Neural progenitor cell (in vitro differentiated cells): ENCODE measurements at places on chromosomes 7 and 10.

- DNase-seq: peak; percentile 72
Observed at GRCh38 chr7:145848691-145849090, 267.9 kb upstream of the CNTNAP2 start.

- DNase-seq: no peak
Observed at GRCh38 chr7:98621573-98622482, 4.7 kb downstream of the NPTX2 start.

GRCh38 chr7:130926001-130926691, 192.1 kb upstream of the KLF14 start:
- DNase-seq: no peak

GRCh38 chr7:133484086-133484485, 231.2 kb downstream of the EXOC4 start:
- no peak for DNase-seq

DNA sequence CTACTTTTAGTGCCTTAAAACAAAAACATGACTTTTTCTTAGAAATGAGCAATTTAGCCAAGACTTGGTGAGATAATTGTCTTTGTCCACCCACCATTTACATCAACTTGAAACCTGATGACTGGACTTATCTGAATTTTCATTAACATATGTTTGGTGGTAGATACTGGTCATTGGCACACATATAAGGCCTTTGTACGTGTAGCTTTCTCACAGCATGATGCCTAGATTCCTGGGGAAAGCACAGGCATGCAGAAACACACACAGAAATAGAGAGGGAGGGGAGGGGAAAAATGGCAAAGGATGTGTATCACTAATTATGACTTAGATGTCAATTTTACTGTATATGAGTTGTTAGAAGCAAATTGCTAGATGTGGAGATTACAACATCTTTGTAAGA, 488.4 kb downstream of the NXPH1 start:
- no peak for DNase-seq

GRCh38 chr7:110885474-110885873, 205.5 kb upstream of the LRRN3 start:
- DNase-seq: no peak

DNA sequence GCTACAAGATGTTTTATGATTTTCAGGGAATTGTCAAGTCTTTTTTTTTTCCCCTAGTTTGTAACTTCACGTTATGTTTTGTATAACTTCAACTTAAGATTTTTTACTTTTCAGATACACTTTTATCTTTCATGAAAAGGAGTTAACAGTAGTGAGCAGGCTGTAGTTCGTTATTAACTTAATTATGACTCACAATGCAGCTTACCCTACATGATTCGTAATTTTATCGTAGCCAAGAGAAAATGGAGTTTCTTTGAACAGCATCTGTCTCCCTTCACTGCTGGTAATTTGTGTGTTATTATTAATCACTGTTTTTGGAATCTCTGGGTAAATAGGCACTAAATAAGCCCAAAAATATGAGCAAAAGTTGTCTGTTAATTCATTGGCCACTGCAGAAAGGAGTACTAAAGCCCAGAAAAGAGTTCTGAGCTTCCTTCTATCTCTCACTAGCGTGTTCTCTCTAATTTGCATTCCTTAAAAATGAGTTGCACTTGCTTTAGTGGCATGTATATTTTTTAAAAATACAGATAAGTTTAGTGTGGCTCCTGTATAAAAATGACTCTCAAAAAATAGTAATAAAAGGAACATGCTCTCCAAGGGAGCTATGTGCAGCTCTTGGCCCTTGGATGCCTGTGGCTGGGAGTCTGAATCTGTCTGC, 36.1 kb downstream of the RALA start:
- no peak for DNase-seq

DNA sequence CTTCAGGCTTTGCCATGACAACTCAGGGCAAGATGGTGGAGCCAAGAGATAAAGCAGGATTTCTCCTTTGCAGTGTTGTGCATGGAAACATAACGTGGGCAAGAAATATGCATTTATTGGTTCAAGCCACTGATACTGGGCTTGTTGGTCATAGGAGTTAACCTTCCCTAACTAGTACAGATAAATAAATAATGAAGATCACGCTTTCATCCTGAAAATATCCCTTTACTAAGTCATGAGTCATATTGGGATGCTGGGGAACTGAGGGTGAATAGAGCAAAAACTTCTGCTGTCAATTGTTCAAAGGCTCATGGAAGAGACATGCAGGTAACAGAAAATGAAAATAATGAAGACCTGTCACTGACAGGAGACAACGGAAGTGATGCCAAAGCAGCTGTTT, 55.5 kb downstream of the TES start:
- no peak for DNase-seq

DNA sequence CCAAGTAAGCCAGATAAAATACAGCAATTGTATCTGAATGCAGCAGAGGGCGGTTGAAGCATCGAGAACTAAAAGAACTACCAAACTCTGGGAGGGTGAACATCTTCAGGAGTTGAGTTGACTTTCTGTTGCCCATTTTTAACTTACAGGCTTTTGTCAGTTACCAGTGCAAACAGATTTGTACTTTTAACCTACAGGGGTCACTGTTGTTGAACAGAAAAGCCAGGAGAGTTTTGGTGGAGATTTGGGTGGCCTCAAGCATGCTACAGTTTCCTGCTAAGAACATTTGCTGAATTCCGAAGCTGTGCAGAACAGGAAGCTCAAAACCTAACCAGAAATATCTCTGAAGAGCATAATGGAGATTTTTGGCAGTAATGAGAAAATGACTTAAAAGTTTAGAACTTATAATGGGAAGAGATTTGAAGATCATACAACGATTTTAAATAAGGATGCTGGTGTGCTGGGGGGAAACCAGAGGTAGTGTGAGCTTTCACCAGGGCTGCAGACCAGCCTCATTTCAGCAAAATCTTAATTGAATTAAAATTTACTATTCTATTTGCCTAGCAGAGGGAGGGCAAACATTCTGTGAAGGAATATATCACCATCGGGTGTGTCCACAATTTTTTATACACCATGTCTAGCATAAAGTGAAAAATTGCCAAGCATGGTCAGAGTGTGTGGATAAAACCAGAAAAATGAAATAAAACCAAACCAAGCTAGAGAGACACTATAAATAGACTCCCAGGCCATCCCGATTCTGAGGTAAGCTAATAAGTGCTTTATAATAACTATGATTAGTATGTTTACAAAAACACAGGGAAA, 208.6 kb upstream of the CCDC6 start:
- peak; percentile 74 for DNase-seq

GRCh38 chr7:46600340-46600739, 679.3 kb upstream of the IGFBP3 start:
- no peak for DNase-seq

DNA sequence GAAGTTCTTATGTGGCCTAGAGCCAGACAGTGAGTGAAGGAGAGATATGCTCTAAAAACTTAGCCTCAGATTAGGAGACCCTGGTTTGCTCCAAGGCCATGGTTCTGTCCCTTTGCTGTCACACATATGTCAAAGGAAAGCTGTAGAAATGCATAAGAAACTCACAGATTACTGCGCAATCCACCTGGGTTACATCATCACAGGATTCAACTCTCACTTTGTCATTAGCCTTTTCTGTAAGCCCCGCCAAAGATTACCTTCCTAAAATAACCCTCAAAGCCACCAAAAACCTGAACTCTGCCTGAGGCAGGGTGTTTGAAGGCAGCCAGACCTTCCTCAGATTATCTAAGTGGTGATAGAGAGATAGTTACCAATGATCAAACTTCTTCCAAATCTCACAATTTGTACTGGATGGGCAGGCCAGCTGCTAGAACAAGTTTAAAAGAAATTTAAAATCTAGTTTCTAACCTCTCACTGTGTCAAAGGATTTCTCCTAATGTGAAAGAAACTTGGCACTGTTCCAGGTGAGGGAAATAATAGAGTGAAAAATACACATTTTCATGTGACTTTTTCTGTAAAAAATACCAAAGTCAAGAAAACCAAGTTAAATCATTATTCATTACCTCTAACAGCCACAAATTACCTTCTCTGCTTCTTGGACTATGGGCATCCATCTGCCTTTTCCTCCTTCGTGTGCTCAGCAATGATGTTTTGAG, 567.2 kb downstream of the SUGCT start:
- DNase-seq: no peak

DNA sequence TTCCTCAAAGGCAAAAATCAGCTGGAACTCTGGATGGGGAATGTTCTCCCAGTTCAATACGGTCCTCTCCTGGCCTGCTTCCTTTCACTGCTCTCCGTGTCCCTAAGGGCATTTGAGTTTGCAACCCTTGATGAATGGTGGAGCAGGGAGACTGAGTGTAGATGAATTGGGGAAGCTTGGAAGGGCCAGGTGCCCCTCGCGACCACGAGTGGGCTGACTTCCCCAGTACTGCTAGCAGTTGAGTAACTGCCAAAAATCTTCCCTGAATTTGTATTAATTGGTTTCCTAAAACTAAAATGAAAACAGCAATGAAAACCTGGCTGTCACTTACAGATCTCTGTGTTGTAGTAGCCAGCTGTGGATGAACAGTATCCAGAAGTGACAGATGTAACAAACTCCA, 13.6 kb downstream of the IRF5 start:
- DNase-seq: no peak

- no peak for DNase-seq
Observed at GRCh38 chr10:116756277-116756676, 13.9 kb upstream of the HSPA12A start.

GRCh38 chr10:110772454-110773025, 99.2 kb upstream of the PDCD4 start:
- no peak for DNase-seq

DNA sequence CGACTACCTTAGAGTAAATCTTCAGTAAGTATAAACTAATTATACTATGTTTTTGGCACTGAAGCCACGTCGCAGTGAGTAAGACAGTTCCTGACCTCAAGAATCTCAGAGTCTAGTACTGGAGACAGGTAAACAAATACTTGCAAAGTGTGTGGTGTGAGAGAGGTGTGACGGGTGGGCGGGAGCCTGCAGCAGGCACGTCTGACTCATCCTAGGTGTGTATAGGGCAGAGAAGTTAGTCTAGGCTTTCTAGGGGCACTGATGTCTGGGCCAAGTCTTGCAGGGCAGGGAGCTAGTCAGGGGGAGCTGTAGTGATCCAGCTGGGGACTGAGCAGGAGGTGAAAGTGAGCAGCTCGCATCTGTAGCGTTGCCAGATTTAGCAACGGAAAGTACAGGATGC, 35.9 kb upstream of the SFTPD start:
- DNase-seq: no peak

GRCh38 chr10:1085258-1085657, 29.1 kb downstream of the WDR37 start:
- no peak for DNase-seq

GRCh38 chr10:24894309-24894708, 58.1 kb downstream of the PRTFDC1 start:
- no peak for DNase-seq

GRCh38 chr7:107167483-107168232, 1.1 kb upstream of the HBP1 start:
- DNase-seq: peak; percentile 74

DNA sequence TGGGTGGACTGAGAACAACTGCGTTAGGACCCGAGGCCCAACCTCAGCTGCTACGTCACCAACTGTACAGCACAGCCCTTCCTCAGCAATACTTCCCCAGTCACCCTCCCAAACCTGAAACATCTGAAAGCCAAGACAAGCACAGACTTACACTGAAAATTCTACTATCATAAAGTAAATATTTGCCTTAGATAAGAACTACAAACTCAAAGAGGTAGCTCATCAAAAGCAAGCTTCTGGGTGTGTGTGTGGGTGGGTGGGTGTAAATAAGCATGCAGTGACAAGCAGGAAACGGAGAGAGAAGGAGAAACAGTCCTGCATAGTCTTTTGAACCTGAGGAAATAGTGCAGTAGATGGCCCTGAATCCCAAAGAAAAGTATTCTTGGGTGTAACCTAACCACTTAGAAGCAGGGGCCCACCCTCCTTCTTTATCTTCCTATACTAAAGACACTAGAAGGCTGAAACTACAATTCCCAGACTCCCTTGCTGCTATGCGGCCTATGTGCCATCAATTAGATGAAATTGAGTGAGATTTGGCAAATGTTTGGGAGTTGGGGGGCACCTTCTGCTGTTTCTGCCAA, 18.7 kb downstream of the SLC25A13 start:
- no peak for DNase-seq

- no peak for DNase-seq
Observed at GRCh38 chr7:127946111-127946510, 85.1 kb downstream of the LRRC4 start.

DNA sequence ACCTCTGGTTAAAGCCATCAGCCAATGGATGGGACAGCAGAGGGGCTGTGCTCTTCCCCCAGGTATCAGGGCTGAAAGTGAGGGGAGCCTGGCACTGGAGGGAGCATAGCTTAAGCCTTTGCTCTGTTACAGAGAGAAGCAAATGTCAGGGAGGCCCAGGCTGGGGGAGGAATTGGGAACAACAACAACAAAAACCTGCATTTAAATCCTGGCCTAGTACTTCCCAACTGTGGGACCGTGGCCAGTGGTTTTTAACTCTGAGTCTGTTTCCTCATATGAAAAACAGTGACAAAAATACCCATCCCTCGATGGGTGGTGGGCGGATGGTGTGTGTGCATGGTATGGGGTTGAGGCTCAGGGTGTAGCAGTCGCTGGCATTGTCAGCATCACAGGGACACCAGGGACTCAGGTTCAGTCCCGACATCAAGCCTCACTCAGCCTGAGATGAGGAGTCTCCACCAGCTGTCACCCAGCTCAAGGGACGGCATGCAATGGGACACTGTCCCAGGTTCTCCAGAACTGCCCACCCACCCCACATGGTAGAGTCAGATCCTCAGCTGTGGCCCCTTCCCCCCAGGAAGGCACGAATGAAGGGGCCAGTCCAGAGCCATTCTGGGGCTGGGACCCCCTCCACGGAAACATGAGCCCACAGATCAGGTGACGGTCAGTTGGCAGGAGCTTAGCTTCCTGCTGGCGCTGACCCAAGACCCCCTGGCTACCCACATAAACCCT, 74.5 kb downstream of the AFAP1L2 start:
- no peak for DNase-seq

DNA sequence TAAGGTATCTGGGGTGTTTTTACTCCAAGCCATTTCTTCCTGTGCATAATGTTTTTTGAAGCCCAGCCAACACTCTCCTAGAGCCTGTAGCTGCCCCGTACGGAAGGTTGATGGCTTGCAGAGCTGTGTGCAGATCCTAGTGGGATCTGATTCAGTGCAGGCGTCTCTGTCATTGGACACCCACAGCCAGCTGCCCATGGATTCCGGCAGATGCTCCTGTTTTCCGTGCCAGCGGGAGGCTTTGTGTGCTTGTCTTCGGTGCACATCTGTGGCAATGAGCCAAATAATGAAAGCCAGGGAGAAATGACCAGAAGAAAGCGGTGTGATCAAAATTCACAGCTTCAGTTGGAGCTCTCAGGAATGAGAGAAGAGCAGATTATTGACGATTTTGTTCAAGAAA, 426.4 kb downstream of the TYW1 start:
- no peak for DNase-seq

DNA sequence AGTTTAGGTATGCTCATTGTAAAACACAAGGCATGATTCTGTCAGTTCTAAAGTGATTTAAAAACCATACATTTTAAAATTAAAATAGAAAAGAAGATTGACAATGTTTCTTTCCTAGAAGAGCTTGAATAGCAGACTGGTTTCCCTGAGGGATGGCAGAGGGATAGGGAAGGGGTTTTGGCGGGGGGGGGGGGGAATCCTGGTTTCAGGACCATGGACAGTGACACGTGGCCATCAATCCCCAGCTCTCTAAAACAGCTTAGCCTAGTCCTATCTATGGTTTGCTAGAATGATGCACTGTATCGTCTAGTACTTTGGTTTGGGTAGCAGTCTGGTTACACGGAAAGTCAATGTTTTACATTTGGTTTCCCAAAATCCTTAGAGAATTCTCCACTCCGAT, 88.7 kb downstream of the PHYHIPL start:
- peak; percentile 41 for DNase-seq

- DNase-seq: no peak
Observed at GRCh38 chr7:155236386-155236785, 61.3 kb upstream of the INSIG1 start.

- DNase-seq: no peak
Observed at GRCh38 chr7:130648580-130648979, 20.0 kb downstream of the COPG2 start.
